Foreskin fibroblast (primary cell): ENCODE measurements at places on chromosomes 4 and X.

DNA sequence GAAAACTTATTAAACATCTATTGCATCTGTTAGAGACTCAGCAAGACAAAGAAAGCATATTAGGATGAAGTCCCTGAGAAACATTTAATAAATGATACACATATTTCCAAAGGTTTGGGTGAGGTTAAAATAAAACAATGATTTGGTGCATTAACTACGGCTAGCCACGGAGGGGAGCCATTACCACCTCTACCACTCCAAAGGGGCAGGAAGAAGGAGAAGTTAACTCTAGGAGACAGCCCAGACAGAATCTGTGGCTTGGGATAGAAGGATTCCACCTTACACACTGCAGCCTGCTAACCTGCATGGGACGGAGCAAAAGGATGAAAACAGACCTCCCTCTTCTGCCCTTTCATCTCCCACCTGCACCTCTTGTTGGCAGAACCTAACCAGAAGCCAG, 189.1 kb upstream of the C1QTNF7 start:
- DNase-seq = peak; percentile 78

- no peak for DNase-seq
These were observed 31.4 kb downstream of the SUPT20HL1 start for GRCh38 chrX:24391843-24392242.

GRCh38 chr4:103092245-103092644, 7.4 kb downstream of the BDH2 start:
- no peak for DNase-seq

DNA sequence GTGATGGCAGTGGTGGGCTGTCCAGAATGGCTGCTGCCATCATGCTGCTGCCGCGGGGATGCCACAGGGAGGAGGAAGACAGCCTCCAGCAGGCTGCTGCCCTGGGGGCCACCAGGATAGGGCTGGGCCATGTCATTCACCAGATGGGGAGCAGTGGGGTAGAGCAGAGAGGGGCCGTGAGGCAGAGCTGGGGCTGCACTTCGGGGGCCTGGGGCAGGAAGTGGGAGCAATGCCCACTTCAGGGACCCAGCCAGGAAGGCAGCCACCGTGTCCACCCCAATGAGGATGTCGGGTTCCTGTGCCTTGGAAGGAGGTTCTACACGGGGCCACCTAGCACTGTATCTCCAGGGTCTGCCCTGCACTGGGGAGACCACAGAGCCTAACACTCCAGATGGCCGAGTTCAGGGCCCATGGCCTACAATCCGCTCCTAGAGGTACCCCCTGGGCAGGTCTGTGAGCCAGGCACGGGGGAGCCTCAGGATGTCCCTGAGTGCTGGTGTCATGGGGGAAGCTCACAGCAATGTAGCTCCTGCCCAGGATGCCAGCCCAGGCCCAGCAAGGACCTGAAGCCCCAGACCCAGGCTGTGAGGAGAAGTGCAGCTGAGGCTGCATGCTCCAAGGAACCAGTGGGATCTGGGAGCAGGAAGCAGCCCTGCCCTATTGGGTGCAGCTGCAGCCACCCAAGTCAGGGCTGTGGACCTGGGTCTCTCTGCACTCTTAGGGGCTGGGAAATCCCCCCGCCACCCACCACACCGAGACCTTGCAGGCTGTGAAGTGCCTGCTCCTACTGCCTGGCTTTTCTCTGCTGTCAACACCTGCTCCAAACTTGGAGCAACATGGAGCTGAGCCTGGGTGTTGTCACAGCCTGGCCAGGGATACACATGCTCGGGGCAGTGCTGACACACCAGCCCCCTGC, 140.3 kb downstream of the PDHA2 start:
- no peak for DNase-seq

DNA sequence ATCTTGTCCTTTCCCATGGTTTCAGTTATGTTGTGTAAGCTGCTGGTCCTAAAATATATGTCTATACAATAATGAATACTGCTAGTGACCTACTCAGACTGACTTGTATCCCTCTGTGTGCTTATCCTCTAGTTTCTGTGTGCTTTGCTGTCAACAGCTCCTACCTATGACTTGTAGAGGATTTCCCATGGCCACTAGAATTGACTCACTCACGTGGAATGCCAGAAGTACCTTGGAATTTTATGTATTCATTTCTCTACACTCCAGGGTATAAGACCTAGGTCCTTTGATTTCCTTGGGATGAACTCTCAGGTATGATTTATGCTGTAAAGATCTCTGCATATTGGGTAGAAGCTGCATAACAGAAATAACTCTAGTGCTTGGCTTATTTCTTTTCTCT, 279.9 kb upstream of the SLIT2 start:
- DNase-seq = peak; percentile 31

DNA sequence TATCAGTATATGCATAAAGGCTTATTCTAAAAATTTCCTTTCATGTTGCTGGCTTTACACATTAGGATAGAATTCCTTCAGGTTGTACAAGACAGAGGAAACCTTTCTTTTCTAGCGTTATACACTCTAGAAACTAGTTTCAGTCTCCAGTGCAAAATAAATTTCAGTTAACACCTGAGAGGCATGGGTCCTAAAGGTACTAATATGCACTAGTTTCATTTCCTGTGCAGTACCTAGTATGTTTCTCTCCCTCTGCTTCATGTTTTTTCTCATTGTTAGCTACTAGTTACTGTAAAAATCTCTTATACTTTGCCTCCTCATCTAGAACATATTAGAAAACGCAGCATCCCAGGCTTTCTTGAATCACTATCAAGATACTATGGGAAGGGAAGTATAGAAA, 54.0 kb downstream of the SNX25 start:
- DNase-seq = no peak

DNA sequence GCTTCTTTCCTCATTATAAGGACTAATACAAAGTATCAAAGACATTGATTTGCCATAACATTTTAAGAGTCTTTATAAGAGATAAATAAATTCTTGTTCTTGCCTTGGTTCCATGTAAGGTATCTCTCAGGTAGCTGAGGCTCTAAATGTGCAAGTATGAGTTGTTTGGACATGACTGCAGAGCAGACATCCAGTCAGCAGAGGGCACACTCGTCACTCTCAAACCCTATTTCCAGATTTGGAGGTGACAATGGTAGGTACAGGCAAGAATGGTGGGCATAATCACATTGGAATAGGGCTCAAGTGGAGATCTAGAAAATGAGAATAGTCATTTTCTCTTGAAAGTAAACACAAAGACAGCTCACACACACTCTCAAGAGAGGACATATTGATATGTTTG, 133.3 kb upstream of the ZIC3 start:
- DNase-seq = no peak

DNA sequence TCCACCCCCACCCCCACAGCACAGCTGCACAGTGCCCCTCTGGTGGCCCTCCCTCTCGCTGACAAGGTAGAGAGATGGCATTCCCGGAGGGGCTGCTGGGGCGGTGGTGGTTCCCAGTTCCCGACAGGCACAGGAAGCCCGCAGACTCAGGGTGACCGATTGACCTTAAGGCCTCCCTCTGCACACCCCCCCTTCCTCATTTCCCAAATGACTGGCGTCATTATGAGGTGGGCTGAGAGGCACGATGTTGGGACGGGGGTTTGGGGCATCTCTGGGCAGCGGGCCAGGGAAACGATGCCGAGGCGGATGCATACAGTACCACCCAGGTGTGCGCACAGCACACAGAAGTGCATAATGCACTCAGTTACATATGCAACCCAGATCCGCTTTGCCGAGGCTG, 3.5 kb upstream of the TIMP1 start:
- DNase-seq = no peak

- no peak for DNase-seq
These were observed 862 bp upstream of the CENPU start for GRCh38 chr4:184734758-184735157.

GRCh38 chr4:166153548-166153947, 280.5 kb downstream of the TLL1 start:
- DNase-seq = peak; percentile 35

- no peak for DNase-seq
These were observed 107.1 kb downstream of the FAM193A start for GRCh38 chr4:2643555-2643954.

DNA sequence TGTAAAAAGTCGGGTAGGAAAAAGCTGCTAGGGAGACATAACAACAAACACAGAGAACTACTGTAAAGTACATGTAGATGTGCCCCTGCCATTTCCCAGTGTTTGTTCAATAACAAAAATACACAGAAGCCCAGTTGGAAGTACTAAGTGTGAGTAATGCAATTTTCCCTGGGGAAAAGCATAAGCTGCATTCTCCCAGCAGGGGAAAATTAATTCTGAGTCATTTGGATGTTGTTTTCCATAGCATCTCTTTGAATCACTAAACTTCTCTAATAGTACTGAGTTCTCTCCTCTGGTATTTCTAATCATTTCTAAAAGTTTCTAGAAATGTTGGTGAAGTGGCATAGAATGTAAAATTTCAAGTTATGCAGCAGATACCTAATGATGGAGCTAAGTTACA, 1114.9 kb downstream of the C4orf33 start:
- peak; percentile 0 for DNase-seq

DNA sequence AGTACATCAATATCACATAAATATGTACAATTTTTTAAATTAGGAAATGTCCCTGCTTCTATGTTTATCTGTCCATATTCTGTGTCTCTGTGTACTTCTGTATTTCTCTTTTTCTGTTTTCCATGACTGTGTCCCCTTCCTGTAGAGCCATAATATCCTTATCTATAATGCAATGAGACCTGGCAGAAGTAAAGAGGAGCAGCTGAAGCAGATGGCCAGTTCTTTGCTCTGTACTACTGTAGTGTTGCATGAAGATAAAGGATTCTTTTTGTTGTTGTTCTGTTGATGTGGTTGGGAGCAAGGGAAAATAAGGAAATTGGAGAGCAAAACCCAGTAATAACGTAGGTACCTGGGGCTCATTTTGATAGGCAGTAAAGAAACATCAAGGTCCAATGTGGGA, 301.7 kb downstream of the ADGRL3 start:
- no peak for DNase-seq

DNA sequence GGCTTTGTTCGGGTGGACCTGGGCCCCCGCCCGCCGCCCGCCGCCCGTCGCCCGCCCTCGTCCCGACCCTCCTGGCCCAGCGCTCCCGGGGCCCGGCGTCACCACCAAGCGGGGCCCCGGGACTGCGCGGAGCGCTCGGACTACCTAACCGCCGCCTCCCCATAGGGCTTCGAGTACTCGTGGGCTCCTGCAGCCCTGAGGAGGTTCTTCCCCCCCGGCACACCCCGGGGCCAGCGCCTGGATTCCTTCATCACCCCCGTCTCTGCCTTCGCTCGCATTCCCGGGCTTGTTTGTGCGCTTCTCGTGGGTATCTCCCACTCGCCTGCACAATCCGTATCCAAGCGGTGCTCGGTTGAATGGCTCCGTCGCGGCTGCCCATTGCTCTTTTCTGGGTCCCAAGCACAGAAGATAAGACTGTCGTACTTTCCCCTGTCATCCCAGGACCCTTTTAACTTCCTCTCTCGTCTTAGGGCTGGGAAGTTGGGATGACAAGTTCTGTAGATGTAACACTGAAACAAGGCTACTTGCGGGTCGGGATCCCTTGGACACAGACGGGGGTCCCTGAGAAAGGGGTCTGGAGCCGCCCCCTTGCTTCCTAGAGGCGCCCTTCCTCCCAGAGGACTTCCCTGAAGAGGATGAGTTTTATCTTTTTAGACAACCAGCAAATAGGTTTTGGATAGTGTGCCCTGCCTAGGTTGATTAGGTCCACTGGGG, 565 bp downstream of the MOB1B start:
- peak; percentile 61 for DNase-seq

DNA sequence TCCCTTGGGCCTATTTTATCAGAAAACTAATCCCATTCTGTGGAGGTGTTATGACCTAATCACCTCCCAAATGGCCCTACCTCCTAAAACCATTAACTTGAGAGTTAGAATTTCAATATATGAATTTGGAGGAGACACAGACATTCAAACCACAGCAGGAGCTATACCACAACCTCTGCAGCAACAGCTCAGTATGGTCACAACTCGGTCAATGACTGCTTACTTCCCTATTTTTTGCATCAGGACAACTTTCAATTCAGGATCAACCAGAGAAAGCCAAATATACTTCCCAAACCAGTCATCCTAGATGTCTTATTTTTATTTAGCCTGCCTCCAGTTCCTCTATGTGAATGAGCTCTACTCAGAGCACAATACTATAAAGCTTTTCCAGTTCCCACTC, 11.3 kb upstream of the SMARCA5 start:
- no peak for DNase-seq

DNA sequence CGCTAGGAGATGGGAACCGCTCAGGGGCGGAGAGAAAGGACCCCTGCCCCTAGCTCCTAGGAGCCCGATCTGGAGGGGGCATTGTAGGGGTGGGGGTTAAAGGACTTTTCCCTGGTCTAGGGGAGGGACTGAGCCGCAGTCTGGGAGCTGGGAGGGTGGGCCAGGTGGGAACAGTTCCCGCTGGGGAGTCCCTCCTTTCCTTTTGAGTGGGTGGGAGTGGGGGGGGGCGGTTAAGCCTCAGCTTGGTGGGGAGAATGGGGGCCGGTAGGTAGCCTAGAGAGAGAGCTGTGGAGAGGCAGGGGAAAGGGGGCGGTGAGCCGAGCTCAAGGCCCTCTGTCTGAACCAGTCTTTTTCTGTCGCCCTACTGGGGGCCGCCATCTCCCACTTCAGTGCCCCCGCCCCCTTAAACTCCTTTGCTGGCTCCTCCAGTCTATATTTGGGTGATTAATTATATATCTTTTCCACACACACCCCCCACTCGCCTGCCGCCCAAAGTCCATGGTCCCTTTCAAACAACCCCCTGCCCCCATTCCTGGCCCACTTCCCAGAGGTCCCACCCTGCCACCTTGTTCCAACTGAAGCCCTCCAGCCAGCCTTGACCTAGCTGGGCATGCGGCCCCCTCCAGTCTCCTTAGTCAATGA, 822 bp downstream of the ZNF275 start:
- no peak for DNase-seq

DNA sequence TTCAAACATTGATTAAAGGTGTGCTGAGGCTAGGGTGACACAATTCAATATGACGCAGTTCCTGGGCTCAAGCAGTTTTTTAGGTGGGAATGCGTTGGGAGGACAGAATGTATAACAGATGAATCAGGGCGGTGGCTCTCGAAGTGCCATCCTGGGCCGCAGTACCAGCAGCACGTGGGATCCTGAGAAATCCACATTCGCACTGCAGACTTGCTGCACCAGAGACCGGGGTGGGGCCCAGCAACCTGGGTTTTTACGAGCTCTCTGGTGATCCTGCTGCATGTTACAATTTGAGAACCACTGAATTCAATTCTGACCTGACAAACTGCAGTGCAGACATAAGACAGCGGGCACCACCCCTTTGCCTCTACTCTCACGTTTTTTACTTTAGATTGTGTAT, 30.4 kb downstream of the FAM149A start:
- no peak for DNase-seq

DNA sequence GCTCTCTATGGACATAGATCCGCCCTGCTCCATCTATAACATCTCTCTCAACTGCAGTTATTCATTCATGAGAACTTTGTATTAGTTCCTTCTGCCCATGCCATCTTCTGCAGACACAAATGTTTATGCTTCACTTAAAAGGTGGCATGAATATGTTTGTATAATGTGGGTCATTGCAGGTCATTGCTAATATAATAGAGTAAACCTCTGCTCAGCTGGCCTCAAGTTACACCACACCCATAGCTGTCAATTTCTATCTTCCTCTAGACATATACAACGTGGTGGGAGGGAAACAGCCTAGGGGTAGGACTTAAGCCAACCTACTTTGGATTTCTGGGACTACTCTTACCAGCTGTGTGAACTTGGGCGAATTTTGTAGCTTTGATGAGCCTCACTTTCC, 129.8 kb downstream of the ATXN3L start:
- DNase-seq = no peak
